Stimulated activated CD4-positive, alpha-beta T cell treated with anti-CD3 and anti-CD28 coated beads, Interleukin-15, amount 100 ng/mL, for 1 hour (primary cell): ENCODE measurements at places on chromosomes 5 and 9.

DNA sequence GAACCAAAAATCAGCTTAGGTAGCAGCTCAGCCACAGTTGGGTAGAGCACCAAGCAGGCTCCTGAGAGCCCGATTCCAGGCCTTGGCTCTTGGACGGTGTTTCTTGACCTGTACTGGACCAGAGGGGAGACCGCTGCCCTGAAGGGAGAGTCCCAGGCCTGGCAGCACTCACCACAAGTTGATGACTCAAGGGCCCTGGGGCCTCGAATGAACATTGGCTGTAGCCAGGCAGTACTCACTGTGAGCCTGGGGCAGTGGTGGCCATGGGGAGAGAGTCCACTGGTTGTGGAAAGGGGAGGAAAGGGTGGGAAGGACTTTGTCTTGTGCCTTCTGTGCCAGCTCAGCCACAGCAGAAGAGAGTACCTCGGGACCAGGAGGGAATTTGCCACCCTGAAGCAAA, 166.1 kb downstream of the EDIL3 start:
- no peak for DNase-seq

- DNase-seq = no peak
These were observed 41.9 kb downstream of the TEK start for GRCh38 chr9:27150746-27151406.

DNA sequence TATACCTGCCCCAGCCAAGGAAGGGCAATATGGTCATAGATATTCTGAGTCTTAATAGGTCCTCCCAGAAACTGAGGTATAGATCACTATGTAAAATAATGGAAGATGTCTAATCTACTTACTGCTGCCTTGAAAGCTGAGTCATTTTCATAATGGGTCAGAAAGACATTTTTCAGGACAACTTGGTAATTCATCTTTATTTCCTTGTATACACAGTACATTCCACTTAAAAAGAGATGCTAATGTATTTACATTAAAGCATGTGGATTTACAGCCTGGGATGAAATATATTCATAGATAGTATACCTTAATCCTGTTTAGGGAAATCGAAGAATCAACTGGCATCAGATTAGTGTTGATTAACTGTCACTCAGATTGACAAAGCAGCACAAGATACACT, 219.1 kb upstream of the PPP1R2B start:
- no peak for DNase-seq

GRCh38 chr9:76298521-76299144, 95.6 kb downstream of the RFK start:
- DNase-seq = no peak

DNA sequence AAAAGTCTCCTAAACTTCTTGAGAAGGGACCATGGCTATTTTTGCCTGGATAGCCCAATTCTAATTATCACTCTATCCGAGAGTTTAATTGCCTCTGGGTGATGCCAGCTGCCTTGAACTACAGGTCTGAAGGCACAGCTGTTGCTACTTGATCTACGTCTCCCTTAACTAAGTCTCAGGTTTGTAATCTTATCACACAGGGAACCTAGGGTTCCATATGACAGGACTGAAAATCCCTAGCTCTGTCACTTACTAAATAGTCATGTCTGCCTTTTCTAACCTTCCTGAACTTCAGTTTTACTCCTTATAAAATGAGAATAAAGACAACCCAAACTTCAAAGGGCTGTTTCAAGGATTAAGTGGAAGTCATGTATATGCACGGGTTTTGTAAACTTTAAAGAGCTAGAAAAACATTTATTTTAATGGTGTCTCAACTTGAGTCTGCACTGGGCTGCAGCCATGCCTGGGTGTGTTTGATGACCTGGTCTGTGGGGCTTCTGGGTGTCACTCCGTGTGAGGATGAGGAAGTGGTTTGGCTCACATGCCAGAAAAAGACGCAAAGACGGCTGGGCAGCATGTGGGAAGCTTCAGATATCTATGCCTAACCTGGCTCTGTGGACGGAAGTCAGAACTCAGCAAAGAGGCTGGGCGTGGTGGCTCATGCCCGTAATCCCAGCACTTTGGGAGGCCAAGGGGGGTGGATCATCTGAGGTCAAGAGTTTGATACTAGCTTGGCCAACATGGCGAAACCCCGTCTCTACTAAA, 129.3 kb upstream of the SLC44A1 start:
- DNase-seq = no peak

DNA sequence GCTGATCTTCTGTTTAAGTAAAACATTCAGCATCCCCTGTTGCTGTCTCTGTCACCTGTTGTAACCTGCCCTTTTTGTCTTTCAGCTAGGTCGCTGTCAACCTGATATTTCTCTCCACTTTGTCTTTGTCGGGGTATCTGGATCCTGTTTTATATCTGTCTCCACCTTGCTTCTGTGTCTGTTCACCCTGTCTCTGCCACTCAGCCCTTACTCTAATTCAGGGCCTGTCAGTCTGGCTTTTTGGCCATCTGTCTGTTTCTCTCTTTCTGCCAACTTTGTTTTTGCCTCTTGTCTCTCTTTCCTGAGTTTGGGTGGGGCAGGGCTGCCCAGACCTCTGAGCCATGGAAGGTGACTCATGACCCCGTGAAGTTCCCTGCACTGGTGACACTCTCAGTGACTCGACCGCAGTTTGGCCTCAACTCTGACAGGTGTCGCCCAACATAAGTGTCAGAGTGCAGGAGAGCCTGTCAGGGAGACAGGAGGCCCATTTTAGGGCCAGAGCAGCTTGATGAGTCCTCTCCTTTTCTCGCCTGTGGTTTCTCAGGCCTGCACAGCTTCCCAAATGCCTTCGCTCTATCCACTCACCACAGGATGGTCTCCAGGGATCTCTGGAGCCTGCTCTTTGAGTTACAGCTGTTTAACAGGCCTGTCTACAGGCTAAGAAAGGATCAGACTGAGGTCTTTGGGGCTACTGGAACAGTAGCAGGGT, 868 bp downstream of the ZBTB43 start:
- peak; percentile 49 for DNase-seq

DNA sequence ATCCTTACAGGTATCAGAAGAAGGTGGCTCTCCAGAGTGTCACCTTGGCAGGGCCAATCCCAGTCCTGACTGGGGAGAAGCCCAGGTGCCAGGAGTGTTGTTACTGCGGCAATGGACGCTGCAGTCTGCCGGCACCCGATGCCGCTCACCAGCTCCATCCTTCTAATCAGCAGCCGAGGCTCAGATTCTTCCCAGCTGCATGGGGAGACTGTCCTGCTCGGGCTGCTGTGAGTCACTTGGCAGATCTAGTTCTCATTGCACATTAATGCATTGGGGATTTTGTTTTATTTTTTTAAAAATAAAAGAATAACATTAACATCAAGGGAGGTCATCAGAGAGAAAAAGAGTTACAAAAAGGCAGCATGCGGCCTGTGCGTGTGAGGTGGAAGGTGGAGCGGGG, 115.8 kb downstream of the MTX3 start:
- no peak for DNase-seq
